Thyroid gland (tissue), 4 donors: ENCODE measurements at places on chromosomes 6 and 20.

DNA sequence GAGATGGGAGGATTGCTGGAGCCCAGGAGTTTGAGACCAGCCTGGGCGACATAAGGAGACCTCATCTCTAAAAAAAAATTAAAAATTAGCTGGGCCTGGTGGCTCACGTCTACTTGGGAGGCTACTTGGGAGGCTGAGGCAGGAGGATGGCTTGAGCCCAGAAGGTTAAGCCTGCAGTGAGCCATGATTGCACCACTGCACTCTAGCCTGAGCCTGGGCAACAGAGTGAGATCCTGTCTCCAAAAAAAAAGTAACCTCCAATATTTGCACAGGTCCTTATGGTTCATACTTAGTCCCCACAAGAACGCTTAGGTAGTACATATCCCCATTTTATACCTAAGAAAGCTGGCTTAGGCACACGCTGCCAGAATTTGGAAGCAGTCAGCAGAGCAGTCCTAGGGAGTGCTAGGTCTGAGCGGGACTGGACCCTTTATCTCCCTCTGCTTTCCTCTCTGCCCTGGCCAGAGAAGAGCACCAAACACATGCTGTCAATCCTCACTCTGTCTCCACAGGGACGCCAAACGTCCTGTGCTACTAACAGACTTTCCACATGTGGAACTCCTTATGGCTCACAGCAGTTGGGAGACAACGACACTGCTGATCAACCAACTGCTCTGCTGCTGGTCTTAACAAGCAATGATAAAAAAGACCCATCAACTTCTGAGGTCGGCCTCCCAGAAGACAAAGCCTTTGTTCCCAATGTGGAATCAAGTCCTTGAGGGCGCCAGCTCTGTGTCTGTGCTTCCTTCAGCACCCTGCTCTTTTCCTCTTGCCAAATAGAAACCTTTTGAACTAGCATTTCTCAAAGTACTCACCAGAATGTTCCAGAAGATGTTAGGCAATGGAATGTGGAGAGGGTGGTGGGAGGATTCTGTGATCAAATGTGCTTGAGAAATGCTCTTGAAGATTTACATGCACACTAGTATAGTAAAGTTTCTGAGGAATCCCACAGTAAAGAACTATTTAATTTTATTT is 226.3 kb upstream of the DTNBP1 start:
- H3K4me3 ChIP-seq: no peak overlapping the region
- no peaks in the 10 kb centered on the region for H3K36me3 ChIP-seq
- no peaks in the 10 kb centered on the region for H3K4me1 ChIP-seq
- DNase-seq: no peak

DNA sequence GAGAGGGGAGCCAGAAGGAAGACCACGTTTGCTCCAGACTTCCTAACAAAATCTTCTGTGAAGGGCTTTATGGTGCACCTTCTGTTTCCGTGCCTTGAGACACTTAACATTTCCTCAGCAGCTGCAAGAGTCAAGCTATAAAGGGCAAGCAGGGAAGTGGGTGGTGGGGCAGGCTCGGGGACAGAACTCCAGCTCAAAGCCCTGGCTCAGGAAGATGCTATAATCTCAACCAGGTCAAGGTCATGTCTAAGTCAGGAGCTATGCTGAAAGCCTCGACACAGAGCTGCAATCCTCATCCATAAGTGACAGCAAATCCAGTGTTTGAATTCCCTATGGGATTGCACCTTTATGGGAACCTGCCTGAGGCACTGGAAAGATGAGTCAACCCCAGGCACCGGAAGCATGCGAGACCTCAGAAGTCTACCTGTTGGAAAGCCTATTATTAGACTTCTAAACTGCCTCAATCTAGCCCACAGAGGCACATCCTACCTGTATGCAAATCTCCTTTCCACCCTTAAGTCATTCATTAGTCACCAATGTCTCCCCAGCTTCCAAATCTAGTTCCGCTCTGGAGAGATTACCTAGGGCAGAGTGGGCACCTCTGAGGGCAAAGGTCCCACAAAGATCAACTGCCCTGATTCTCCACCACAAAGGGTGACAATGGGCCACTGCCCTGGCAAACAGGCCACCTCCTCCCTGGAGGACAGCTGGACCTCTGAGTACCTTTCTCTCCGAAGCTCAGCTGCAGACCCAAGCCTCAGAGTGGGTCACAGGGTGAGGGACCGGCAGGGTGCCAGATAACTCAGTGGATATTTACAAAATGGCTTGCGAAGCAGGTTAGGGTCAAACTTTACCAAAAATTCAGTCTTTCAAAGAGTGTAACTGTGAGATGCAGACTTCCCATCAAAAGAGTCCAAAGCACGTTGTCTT is 287.0 kb downstream of the CDC5L start:
- H3K4me1 ChIP-seq: no peaks in the 10 kb centered on the region
- no peak for DNase-seq
- no peak overlapping the region for H3K4me3 ChIP-seq
- no peak overlapping the region for H3K27ac ChIP-seq
- no peaks in the 10 kb centered on the region for H3K27me3 ChIP-seq
- no peaks in the 10 kb centered on the region for H3K36me3 ChIP-seq

- H3K27ac ChIP-seq: no peak overlapping the region
- H3K4me1 ChIP-seq: no peaks in the 10 kb centered on the region
Observed at GRCh38 chr20:61442075-61442670, 190.1 kb downstream of the CDH4 start.

- H3K27me3 ChIP-seq: no peaks in the 10 kb centered on the region
- no peak overlapping the region for H3K27ac ChIP-seq
- H3K4me1 ChIP-seq: no peaks in the 10 kb centered on the region
- no peak overlapping the region for H3K4me3 ChIP-seq
- no peaks in the 10 kb centered on the region for H3K36me3 ChIP-seq
Observed at GRCh38 chr6:130906736-130907381, 79.7 kb downstream of the SMLR1 start.

DNA sequence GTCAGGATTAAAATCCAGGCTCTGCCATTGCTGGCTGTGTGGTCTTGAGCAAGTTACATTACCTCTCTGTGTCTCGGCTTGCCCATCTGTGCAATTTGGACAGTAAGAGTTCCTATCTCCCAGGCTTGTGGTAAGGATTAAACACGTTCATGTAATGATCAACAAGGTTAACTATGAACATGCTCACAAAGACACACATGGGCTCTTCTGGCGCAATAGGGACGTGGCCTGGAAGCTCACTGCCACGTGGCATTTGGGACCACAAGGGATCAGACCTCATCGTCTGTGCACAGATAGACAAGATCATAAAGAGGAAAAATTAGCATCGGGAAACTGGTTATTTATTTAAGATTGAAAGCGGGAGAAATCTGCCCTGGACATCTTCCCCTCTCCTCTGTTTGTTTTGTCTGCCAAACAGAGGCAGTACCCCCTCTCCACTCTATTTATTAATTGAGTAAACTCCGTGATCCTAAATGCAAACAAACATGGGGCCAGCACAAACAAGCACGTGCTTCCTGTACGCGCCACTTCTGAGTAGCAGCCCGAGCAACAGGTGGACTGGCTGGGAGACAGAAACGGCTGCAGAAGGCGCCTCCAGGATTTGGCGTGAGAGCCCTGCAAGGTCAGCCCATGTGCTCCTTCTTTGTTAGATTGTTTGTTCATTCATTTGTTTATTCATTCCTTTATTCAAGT is 95.0 kb downstream of the CDH26 start:
- H3K4me1 ChIP-seq: no peaks in the 10 kb centered on the region
- H3K27me3 ChIP-seq: no peaks in the 10 kb centered on the region
- DNase-seq: no peak
- no peak overlapping the region for H3K27ac ChIP-seq
- no peaks in the 10 kb centered on the region for H3K36me3 ChIP-seq
- H3K4me3 ChIP-seq: no peak overlapping the region

DNA sequence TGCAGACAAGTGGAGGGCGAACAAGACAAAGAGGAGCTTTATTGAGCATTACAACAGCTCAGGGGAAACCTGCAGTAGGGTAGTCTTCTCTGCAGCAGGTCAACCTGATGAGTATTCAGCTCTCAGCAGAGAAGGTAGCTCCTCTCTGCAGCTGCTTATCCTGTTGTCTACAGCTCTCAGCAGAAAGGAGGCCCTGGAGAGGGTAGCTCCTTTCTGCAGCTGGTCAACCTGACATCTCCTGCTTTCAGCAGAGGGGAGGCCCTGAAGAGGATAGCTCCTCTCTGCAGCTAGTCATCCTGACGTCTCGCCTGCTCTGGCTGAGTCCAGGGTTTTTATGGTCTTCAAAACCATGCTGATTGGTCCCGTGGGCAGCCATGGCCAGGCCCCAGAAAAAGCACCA is 113.6 kb downstream of the CD24 start:
- no peak overlapping the region for H3K27ac ChIP-seq
- H3K4me1 ChIP-seq: peaks cover 7% of the 10 kb centered on the region
- no peaks in the 10 kb centered on the region for H3K36me3 ChIP-seq

GRCh38 chr6:14727494-14728395 is 518.1 kb upstream of the JARID2 start:
- no peaks in the 10 kb centered on the region for H3K4me1 ChIP-seq
- H3K4me3 ChIP-seq: no peak overlapping the region
- no peaks in the 10 kb centered on the region for H3K36me3 ChIP-seq
- no peak for DNase-seq
- no peak overlapping the region for H3K27ac ChIP-seq

- H3K36me3 ChIP-seq: no peaks in the 10 kb centered on the region
- H3K27ac ChIP-seq: no peak overlapping the region
- DNase-seq: no peak
- no peak overlapping the region for H3K4me3 ChIP-seq
Observed at GRCh38 chr20:56988446-56988845, 278.0 kb downstream of the BMP7 start.

DNA sequence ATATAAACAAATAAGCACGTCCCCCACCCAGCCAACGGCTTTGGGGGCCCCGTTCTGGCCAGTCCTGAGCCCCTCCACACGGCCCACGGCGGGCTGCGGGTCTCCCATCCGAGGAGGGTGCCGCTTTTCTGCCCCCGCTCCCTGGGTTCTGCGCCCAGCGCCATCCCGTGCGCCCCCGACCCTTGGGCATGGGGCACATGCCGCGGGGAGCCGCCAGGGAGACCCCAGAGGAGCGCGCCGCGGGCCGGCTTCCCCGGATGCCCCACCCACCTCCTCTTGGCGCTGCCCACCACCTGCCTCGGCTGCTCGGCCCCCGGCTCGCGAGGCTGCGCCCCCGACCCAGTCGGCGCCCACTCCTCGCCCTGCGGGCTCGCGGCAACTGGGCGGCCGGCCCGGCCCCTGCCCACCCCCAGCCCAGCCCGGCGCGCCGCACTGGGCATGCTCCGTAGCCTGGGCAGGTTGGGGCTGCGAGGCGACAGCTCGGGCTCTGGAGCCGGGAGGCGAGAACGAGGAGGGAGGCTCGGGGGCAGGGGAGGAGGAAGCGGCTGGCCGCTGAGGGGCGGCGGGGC is 570 bp upstream of the PLCB4 start:
- no peaks in the 10 kb centered on the region for H3K36me3 ChIP-seq
- peak; percentile 56 for DNase-seq
- no peaks in the 10 kb centered on the region for H3K27me3 ChIP-seq
- peaks cover 24% of the 10 kb centered on the region for H3K4me1 ChIP-seq

GRCh38 chr6:149035766-149036165 is 281.7 kb upstream of the TAB2 start:
- H3K27me3 ChIP-seq: no peaks in the 10 kb centered on the region
- DNase-seq: no peak
- H3K4me1 ChIP-seq: peaks cover 22% of the 10 kb centered on the region
- no peak overlapping the region for H3K27ac ChIP-seq
- no peak overlapping the region for H3K4me3 ChIP-seq
- no peaks in the 10 kb centered on the region for H3K36me3 ChIP-seq

- no peaks in the 10 kb centered on the region for H3K36me3 ChIP-seq
- DNase-seq: no peak
- no peaks in the 10 kb centered on the region for H3K4me1 ChIP-seq
Observed at GRCh38 chr6:79784395-79784753, 153.2 kb downstream of the SH3BGRL2 start.

DNA sequence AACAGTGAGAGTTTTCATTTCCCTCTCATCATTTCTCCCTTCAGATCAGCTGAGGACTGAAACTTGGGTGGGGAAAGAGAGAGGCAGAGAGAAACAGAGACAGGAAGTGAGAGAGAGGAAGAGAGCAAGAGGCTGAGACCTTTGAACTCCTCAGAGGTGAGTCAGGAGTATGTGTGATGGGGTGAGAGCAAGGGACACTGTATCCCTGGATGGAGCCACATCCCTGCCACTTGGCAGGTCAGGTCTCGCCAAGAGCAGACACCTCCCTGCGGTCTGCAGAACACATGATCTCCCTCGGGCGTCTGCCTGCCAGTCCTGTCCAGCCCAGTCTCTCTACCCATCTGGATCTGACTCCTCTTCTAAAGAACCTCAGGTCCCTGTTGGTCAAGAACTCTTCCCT is 62.7 kb upstream of the SYNDIG1 start:
- H3K27me3 ChIP-seq: no peaks in the 10 kb centered on the region
- DNase-seq: no peak
- H3K4me3 ChIP-seq: no peak overlapping the region
- no peaks in the 10 kb centered on the region for H3K36me3 ChIP-seq
- peaks cover 11% of the 10 kb centered on the region for H3K4me1 ChIP-seq

GRCh38 chr6:89749918-89750317 is 69.7 kb downstream of the MDN1 start:
- no peak for DNase-seq
- H3K27ac ChIP-seq: no peak overlapping the region
- H3K4me1 ChIP-seq: no peaks in the 10 kb centered on the region
- no peak overlapping the region for H3K4me3 ChIP-seq
- H3K27me3 ChIP-seq: no peaks in the 10 kb centered on the region

GRCh38 chr6:112008482-112008881 is 45.4 kb upstream of the CCN6 start:
- H3K27me3 ChIP-seq: no peaks in the 10 kb centered on the region
- DNase-seq: no peak
- no peak overlapping the region for H3K4me3 ChIP-seq
- no peak overlapping the region for H3K27ac ChIP-seq
- no peaks in the 10 kb centered on the region for H3K4me1 ChIP-seq

DNA sequence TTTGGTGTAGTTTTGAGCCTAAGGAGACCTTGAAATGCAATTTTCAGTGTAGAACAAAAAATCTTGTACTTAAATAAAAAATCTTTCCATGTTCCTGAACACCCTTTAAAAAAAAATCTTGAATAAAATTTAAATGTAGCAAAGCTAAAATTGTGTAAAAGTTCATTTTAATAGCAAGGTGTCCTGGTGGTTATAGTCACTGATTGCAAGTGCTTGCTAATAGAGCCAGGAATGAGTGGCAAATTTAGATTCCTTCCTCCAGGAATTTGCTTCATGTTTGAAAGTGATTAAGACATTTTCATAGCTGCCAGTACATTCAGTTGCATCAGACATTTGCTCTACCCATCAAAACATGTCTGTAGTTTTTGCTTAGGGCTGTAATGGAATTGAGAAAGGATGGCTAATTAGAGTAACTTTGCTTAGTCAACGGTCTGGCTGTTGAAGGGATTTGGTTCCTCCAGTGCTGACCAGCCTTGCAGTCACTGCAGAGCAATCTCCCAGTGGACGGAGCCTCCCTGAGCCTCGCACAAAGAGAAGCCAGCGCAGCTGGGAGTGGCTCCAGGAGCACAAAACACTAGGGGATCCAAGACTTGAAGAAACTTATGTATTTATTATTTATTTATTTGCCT is 36.5 kb downstream of the AKAP12 start:
- no peaks in the 10 kb centered on the region for H3K27me3 ChIP-seq
- DNase-seq: no peak
- H3K27ac ChIP-seq: no peak overlapping the region
- no peaks in the 10 kb centered on the region for H3K4me1 ChIP-seq
- H3K4me3 ChIP-seq: no peak overlapping the region

GRCh38 chr6:37648465-37649330 is 49.0 kb downstream of the MDGA1 start:
- H3K27me3 ChIP-seq: no peaks in the 10 kb centered on the region
- no peak overlapping the region for H3K27ac ChIP-seq
- DNase-seq: peak; percentile 26
- H3K36me3 ChIP-seq: no peaks in the 10 kb centered on the region
- H3K4me3 ChIP-seq: no peak overlapping the region

- H3K36me3 ChIP-seq: no peaks in the 10 kb centered on the region
- H3K27me3 ChIP-seq: no peaks in the 10 kb centered on the region
- no peak for DNase-seq
- peaks cover 45% of the 10 kb centered on the region for H3K4me1 ChIP-seq
- no peak overlapping the region for H3K27ac ChIP-seq
- no peak overlapping the region for H3K4me3 ChIP-seq
Observed at GRCh38 chr20:62429455-62430310, 2.3 kb upstream of the RBBP8NL start.
